ENCODE measurements at places on chromosomes 13 and 19. TPM values are rescaled to one million over a fixed set of nuclear protein-coding genes. Genes with fewer than 3 reads are reported as not detected.

CEACAM20 gene
- total RNA-seq: not detected

ACP5 gene
- total RNA-seq: 2.5 TPM

ACP7 gene
- total RNA-seq: not detected

KLK4 gene
- not detected for total RNA-seq

ACER1 gene
- not detected for total RNA-seq

DNA sequence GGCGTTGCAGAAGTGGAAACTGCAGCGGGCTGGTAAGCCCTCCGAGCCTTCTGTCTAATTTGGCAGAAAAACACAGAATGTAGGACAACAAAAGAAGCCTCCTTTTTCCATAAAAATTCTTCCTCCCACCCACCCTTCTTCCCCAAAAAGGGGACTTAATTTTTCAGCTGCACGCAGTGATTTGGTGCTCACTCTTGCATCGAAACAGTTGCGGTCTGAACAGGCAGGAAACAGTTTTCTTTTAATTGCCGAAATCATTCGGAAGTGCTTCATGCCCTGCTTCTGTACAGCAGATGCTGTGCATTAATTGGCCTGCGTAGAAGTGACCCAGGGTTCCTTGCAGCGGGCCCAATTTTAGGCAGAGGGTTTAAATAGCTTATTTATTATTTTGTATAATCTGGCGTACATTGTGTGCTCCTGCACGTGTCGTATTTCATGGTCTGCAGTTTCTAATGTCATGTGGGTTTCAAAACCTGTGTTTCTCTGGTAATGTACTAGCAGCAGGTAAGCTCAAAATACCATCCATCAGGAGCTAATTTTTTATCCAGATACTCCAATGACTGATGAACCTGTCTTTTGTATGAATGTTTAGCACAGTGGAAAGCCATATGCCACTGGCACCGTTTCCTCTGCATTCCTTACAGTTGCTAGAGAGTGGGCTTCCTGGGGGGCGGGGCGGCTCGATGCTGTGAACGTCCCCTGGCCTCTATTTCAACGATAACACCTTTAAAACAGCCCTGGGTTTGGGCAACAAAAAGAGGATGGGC lies 66.6 kb downstream of the GGACT start:
- H3K36me3 ChIP-seq: peaks cover 2% of the 10 kb centered on the region
- no peak overlapping the region for H3K27ac ChIP-seq
- no peak for DNase-seq
- H3K4me3 ChIP-seq: no peak overlapping the region
- peaks cover 36% of the 10 kb centered on the region for H3K4me1 ChIP-seq

DNA sequence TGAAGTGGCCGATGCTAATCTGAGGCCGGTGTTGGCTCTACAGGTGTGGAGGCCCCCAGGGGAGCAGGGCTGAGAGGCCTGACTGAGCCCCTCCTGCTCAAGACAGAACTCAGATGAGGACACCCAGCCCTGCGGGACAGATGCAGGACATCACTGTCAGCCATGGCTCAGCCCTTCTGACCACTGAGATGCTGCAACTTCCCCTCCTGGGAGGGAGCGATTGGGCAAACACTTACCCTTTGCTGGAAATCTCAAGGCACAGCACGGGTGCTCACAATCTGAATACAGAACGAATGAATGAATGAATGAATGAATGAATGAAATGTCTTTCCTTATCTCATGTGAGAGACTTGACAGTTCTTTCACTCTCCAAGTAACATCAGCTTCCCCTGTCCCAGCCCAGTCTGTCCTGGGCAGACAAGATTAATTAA lies 3.5 kb upstream of the SIGLEC7 start:
- H3K36me3 ChIP-seq: peaks cover 2% of the 10 kb centered on the region
- peaks cover 33% of the 10 kb centered on the region for H3K27me3 ChIP-seq
- DNase-seq: no peak

GRCh38 chr13:61831026-61831425 lies 415.4 kb upstream of the PCDH20 start:
- DNase-seq: no peak
- no peaks in the 10 kb centered on the region for H3K36me3 ChIP-seq
- no peaks in the 10 kb centered on the region for H3K4me1 ChIP-seq
- H3K27ac ChIP-seq: no peak overlapping the region

- DNase-seq: no peak
- H3K4me1 ChIP-seq: no peaks in the 10 kb centered on the region
- H3K27me3 ChIP-seq: peaks cover 9% of the 10 kb centered on the region
- H3K36me3 ChIP-seq: no peaks in the 10 kb centered on the region
- no peak overlapping the region for H3K4me3 ChIP-seq
- H3K27ac ChIP-seq: no peak overlapping the region
Observed at GRCh38 chr19:51602189-51602854, 27.9 kb downstream of the SIGLEC5 start.

DNA sequence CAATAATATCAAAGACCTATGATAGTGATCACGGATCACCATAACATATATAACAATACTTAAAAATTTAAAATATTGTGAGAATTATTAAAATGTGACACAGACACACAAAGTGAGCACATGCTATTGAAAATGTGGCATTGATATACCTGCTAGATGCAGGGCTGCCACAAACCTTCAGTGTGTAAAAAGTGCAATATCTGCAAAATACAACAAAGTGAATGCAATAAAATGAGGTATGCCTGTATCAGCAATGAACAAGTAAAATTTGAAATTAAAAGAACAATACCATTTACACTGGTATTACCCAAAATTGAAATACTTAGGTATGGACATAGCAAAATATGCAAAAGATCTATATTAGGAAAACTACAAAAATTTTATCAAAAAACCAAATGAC lies 1217.8 kb upstream of the PCDH20 start:
- no peak overlapping the region for H3K4me3 ChIP-seq
- no peaks in the 10 kb centered on the region for H3K27me3 ChIP-seq
- H3K4me1 ChIP-seq: no peaks in the 10 kb centered on the region
- H3K36me3 ChIP-seq: no peaks in the 10 kb centered on the region
- no peak for DNase-seq

DNA sequence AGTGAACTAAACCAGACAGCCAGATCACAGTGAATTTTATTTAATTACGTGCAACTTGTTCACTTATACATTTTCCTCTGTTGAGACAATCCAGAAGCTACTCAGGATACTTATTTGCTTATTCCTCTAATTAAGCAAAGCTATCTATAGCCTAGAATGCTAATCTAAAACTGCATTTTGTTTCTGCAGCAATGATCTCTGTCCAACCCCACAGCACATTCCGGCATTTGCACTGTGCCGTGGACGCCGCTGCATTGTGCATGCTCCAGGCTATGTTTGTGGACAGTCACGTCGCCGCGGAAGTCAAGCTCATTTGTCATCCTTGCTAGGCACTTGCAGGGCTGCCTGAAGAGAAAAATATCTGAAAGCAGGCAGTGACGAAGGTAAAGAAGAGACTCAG lies 406.9 kb downstream of the RFC3 start:
- no peak overlapping the region for H3K4me3 ChIP-seq
- H3K27ac ChIP-seq: no peak overlapping the region
- no peak for DNase-seq

GRCh38 chr19:42473686-42474085 lies 30.9 kb upstream of the CXCL17 start:
- DNase-seq: no peak
- no peaks in the 10 kb centered on the region for H3K36me3 ChIP-seq
- H3K4me1 ChIP-seq: peaks cover 26% of the 10 kb centered on the region
- H3K27ac ChIP-seq: no peak overlapping the region

All from neural crest cell (in vitro differentiated cells).